ENCODE measurements at places on chromosomes 11 and 22.

DNA sequence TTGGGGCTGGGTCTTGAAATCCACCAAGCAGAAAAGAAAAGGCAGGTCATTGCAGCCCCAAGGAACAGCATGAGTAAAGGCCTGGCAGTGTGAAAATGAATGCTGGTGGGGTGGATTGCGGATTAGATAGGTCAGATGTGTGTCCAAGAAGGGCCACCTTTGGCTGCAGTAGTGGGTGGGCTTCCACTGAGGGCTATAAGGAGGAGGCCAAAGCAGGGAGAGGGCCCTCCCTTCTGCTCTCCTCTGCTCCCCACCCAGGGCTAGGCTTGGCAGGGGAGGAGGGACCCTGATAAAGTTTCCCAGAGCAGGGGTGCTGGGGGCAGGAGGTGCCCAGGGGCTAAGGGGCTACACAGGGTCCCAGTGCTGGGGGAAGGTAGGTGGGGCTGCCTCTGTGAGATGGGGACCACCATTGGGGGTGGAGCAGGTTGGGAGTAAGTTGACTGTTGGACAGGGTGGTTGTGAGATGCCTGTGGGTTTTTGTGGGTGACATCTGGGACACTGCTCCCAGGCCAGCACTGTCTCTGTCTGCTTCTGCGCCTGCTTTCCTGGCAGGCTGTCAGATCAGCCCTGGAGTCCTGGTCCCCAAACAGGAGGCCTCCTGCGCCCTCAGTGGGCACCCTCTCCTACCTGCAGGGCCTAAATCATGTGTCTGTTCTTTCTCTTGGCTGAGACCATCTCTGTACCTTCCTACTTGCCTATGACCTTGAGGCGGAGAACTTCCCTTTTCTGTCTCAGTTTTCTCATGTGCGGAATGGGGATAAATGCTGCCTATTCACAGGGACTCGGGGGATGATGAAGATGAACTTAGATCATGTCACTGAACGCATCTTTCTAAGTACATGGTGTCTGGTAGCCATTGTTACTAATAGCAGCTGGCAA lies 1.9 kb downstream of the CAPN5 start:
- DNase-seq = no peak

DNA sequence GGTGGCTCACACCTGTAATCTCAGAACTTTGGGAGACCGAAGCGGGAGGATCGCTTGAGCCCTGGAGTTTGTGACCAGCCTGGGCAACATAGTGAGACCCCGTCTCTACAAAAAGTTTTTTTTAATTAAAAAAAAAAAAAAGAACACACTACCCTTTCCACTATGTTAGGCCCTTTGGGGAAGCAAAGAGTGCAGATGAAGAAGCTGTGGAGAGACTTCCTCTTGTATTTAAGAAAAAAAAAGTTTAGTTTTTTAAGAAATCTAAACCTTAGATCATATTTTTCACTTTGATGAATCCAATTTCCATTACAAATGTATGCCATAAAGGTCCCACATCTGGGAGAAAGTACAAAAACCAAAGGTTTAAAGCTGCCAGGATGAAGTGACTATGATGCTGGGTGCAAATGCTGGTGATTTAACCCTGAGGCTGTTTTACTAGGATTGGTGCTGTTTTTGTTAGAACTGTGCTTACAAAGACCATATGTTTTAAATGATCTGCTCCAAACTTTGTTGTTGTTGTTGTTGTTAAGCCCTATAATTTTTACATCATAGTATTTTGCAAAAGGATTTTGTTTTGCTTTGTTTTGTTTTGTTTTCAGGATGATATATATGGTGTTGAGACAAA lies 28.9 kb upstream of the ACER3 start:
- DNase-seq = no peak

DNA sequence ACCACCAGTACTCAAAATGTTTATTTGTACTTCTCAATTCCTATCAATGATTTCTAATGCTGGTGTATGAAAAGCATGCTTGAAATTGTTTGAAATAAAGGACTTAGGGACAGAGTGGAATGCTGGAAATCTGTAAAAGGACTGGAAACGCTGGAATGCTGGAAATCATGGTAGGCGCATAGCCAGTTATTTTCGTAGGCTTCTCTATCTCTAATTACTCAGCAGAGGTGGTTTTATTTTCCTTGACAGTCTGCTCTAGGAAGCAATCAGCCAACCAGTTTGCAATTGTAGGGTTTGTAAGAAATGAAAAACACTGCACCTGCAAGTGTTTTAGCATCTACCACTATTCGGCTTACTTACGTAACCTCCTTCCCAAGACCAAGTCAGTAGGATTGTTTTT lies 788 bp downstream of the LIN7C start:
- DNase-seq = no peak

- DNase-seq = no peak
Measured at GRCh38 chr11:100825626-100826025, 138.5 kb downstream of the ARHGAP42 start.

- DNase-seq = no peak
Measured at GRCh38 chr11:64876229-64876750, 2.1 kb downstream of the EHD1 start.

GRCh38 chr11:88103337-88104206 lies 71.7 kb downstream of the RAB38 start:
- DNase-seq = no peak
